ENCODE measurements at places on chromosomes 2 and 18.

DNA sequence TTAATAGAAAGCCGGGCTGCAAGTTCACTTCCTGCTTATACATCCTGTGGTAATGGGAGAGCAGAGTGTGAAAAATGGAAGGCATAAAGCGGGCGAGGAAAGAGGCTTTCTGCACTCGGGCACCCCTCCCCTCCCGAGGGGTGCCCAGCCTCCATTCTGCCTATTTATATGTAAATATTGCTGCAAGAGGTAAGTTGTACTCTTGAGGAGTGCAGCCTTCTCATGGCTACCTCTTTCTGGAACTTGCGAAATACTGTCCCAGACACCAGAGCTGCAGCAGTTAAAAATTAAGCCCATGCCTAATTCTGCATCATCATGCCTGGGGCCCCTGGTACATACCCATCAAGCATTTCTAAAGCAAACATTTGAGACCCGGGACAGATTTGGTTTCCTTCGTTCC lies 156.0 kb downstream of the GBX2 start:
- DNase-seq, result no peak

- DNase-seq, result no peak
Observed at GRCh38 chr2:74253971-74254310, 55.5 kb downstream of the MTHFD2 start.

DNA sequence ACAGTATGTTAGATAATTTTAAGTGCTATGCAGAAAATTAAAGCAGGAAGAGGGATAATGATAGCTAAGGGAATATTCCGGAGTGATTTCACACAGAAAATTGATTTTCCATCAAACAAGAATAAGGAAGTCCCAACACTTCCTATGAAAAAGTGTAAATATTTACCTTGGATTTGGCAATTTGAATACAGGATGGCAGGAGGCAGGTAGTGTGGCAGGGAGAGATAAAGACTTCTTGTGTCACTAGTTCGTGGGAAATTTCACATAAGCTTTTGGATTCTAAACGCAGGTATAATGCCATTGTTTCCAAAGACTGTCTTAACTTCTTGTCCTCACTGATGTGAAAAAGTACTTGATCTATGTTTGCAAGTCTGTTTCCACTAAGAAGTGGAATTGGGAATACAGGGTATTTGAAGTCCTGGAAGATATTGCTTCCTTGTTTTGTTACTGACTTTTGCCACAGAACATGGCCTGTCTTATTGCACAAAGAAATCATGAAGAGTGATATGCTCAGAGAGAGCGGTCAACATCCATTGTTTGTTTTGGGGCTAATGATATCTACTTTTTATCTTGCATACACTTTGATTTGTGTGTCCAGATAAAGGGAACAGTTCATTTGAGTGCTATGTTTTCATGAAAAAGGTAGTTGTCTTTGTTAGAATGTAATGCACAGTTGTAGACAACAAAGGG lies 1216.1 kb upstream of the FAM98A start:
- DNase-seq, result no peak

DNA sequence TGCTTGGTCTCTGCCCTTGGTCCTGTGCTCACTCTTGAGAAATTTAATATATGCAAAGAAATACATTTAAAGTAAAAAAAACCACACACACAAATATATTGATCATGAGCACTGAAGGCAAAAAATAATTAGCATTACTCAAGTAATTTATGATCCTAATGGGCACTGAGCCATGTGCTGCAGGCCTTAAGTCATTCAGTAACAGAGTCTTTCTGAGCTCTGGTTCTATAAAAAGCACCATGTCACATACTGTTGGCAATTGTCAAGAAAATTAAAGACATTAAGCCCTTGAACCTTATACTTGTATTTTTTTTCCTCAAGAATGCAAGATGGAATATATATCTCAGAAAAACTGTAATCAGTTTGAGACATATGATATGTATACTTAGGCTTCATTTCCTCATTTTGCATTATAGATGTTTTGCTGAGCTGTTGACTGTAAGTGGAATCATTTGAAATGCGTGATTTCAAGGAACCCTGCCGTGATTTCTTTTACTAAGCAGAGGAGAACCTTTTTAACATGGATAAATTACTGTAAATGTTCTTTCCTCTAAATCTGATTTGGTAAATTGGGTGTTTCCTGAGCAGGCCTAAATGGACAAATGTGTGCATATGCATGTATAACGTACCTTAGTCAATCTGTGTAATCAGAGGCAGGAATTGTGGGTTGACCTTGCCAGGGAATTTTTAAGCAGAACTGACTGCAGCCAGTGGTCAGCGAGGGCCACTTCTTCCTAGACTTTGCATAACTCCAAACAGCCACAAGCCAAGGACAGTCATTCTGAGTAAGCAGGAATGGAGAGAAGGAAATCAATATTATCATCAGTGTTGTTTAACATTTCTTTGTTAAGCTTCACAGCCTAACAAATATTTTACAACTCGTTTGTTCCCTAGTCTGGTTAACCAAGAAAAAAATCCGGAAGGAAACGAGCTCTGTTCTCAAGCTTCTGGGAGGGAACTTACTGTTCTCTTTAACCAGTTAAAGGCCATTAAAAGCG lies 191.5 kb upstream of the ATP5MC3 start:
- no peak for DNase-seq

- no peak for DNase-seq
Observed at GRCh38 chr2:143934626-143935481, 585.1 kb downstream of the ZEB2 start.
